CD4-positive, alpha-beta T cell treated with Interleukin-12 subunit alpha and Interleukin-12 subunit beta, for 1 hour (primary cell): ENCODE measurements at places on chromosomes 5 and 9.

GRCh38 chr5:95812074-95812471 is 10.5 kb downstream of the GLRX start:
- peak; percentile 46 for DNase-seq

- no peak for DNase-seq
Measured at GRCh38 chr5:132370181-132370970, 866 bp downstream of the SLC22A5 start.

- no peak for DNase-seq
Measured at GRCh38 chr5:138844812-138845513, 30.2 kb downstream of the LRRTM2 start.

DNA sequence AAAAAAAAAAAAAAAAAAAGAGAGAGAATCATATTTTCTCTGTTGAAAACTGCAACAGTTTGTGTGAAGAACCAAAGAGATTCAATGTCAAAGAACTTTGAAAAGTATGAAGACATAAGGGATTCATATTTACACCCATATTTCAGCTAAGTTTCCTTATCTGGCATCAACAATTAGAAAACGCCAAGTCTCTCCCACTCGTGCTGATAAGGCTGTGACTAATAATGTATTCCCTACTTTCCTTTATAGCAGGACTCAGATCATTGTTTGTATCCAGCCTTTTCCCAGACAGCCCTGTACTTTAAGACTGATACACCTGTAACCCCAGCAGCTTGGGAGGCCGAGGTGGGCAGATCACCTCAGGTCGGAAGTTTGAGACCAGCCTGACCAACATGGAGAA is 54.1 kb upstream of the STK32A start:
- DNase-seq = no peak

- DNase-seq = no peak
Measured at GRCh38 chr9:84970432-84970831, 300.9 kb downstream of the NTRK2 start.

DNA sequence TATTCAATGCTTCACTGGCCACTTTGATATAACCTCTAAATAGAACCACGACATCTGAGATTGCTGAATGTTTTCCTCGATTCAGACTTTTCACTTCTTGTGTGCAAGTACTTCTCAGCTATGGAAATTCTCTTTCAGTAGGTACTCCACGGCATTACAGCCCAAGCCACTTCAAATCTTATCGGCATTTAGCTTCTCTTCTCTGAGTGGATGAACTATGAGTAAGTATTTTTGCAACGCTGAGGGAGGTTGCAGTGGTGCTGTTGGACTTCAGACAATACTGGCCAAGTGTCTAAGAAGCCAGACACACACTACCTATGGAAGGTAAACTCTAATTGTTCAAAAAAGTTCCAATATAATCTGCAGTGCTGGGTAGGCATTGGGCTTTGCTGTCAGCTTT is 60.1 kb downstream of the FBN2 start:
- no peak for DNase-seq

DNA sequence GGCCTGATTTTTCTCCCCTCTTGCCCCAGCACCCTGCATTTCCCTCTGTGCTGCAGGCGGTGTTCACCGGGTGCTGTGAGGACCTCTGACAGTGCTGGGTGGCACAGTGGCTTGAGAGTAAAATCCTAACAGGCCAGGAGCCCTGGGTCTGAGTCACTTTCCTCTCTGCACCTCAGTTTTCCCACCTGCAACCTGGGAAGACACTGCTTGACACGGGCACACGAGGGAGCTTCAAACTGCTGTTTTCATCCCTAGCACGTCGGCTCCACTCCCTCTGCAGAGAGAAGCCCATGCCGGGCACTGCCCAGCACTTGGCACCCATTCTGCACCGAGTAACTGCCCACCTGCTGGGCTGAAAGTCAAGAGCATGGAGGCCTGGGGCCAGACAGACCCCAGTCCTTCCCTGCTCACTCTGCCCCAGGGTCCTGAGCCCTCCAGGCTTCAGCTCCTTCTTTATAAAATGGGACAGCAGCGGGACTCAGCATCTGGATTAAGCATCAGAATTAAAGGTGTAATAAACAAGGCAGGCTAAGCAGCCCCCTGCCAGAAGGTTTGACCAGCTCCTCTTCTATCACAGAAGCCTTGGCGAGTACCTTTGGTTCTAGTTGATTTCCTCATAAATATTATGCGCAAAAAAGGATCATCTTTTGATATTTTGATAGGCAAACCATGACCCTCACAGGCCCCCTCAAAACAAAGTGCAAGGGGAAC is 5.2 kb downstream of the GFI1B start:
- DNase-seq = no peak

DNA sequence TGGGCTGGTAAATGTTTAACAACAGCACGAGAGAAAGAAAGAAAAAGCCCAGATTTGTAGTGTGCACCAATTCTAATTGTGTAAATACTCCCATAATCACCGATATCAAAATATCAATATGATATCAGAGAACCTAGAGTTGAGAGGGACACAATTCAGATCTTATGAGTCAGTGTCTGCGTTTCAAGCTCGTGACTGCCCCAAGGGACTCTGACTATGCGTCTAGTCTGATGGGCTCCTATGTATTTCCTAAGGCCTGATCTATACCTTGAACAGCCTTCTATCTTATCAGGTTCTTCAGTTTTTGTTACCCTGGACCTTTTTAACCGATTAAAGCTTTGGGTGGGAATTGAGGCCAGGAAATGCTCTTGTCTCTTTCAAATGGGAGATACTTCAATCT is 243.0 kb upstream of the SLC24A2 start:
- no peak for DNase-seq
